ENCODE measurements at places on chromosomes 2 and 18.

GRCh38 chr2:150570712-150571111, 83.2 kb upstream of the RND3 start:
- peak; percentile 95 for DNase-seq

GRCh38 chr2:166768393-166769123, 119.7 kb upstream of the XIRP2 start:
- DNase-seq = no peak

DNA sequence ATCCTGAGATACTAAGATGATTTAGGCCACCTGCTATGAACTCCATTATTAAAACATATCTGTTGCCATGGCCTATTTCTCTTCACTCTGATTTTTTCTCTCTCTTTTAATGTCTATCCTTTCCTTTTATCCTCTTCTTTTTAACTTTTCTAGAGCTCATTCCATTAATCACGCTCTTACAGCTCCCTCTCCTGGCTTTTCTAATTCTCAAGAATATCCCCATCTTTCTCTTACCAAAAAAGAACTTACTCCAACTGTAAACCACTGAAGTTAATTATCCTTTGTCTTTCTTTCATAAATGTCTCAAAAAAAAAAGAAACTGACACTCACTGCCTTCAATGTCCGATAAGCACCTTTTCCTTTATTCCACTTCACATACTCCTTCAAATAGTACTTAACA, 7.9 kb downstream of the PPP3R1 start:
- DNase-seq = no peak

- DNase-seq = no peak
Observed at GRCh38 chr2:181268174-181268867, 188.9 kb upstream of the ITGA4 start.

- no peak for DNase-seq
Observed at GRCh38 chr2:34901739-34902138, 1302.6 kb upstream of the FAM98A start.

DNA sequence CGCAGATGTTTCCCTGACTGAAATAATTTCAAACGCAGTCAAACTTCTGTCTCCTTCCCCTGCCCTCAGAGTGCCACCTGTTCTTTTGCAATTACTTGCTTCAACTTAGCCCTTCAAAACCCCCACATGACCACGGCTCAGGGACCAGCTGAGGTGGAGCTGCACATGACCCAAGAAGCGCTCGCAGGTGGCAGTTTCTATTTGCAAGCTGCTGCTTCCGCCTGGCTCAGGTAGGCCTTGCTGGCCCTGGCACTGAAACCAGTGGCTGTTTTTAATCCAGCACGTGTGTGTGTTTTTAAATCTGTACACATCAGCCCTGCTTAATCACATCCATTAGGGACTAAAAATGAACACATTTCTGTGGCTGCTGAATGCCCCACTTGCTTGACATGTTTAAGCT, 95.3 kb downstream of the CCDC93 start:
- no peak for DNase-seq

- DNase-seq = peak; percentile 25
Observed at GRCh38 chr2:181025004-181025403, 44.6 kb downstream of the UBE2E3 start.

GRCh38 chr2:161234627-161235026, 73.6 kb upstream of the PSMD14 start:
- DNase-seq = no peak

- DNase-seq = no peak
Observed at GRCh38 chr2:199449956-199450355, 7.8 kb downstream of the SATB2 start.

GRCh38 chr2:80519699-80520291, 215.2 kb upstream of the LRRTM1 start:
- peak; percentile 4 for DNase-seq

- DNase-seq = no peak
Observed at GRCh38 chr2:187118331-187119099, 269.5 kb upstream of the ZSWIM2 start.

DNA sequence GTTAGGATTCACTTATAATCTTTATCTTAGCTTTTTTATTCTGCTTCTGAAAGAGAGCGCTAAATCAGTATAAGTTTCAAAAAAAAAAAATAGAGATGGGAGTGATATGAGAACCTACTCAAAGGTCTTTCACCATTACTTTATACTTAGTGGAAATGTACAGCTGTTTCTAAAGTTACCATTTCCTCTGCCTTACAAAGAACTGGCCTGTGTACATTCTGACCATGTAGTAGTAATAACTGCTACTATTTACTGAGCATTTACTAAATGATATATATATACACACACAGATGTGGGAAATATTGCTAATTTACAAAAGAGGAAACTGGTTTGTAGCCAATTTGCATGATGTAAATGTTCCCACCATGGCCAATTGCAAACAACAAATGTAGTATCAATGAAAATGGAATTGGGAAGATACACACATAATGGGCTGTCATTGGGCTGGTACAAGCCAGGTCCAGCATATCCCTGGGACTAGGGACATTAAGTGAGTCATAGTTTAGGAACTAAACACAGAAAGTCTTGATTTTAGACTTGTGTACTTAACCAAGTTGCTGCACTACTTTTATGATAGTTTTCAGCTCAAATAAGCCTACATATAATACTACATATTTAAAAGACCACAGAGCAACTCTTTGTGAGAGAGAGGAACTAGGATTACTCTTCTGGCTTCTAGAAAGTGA, 67.1 kb downstream of the DYNC1I2 start:
- DNase-seq = no peak

DNA sequence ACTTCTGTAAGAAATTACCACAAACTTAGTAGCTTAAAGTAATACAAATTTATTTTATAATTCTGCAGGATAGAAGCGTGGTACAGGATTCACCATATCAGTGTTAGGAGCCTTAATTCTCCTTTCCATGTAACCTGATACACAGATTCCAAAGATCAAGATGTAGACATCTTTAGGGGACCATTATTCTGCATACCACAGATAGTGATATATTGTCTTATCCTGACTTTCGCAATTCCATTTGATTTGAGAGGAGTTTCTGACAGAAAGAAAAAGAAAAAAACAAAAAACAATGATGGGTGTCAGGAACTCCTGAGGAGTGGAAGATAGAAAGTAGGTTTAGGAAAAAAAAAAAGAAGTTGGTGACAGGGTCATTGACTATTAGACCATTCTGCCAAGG, 24.1 kb downstream of the KLHL23 start:
- DNase-seq = no peak

- no peak for DNase-seq
Observed at GRCh38 chr2:152072011-152072410, 26.8 kb downstream of the CACNB4 start.

DNA sequence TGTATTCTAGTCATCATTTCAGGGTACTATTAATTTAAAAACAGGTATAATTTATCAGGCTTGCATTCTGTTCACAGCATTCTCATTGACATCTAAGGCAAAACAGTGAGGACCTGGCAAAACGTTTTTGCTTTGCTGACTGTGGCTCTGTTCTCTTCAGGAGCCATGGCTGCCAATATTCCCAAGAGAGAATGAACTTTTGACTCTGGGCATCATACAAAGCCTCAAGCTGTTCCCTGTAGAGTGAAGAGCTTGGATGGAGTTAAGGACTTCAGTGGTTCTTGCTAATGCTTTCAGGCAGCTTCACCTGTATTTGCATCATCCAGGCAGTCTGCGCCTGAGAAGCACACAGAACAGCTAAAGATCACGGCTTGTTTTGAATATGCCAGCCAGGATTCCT, 65.9 kb upstream of the CAVIN2 start:
- no peak for DNase-seq

GRCh38 chr2:141941210-141941714, 189.6 kb downstream of the LRP1B start:
- DNase-seq = no peak
